ENCODE measurements at places on chromosomes 3 and 15.

GRCh38 chr3:40713795-40714194 lies 189.0 kb downstream of the ZNF621 start:
- DNase-seq, result no peak

DNA sequence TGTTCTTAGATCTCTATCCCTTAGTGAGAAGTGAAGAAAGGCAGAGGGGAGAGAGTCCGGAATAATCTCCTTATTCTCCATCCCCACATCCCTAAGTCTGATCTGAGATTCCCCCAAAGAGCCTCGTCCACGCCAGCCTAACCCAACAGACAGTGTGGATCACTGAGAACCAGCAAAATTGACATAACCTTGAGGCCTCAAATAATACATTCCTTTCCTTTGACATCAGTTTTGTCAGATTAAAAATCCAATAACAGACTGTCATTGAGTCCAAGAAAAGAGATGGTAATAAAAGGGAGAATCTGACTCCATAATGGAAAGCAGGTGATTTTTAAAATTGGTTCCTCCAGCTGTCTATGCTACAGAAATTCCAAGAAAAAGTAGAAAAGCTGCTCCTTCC lies 7.7 kb upstream of the SIAH2 start:
- no peak for DNase-seq

DNA sequence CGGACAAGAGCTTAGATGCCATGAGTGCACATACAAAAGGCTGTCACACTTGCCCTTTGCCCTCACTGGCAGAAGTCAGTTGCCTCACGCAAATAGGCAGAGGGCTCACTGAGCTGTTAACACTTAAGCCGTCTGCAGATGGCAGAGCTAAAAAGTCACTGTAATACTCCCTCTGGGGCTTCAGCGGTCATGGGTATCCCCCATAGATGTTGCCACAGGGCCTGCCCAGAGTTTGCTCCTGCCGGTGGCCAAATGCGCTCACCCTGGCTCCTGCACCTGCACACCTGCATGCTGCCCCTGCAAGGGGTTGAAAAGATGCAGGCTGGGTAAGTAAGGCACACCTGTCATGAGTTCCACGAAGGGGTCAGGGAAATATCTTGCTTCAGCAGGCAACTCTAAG lies 741.5 kb downstream of the EDEM1 start:
- DNase-seq, result no peak

DNA sequence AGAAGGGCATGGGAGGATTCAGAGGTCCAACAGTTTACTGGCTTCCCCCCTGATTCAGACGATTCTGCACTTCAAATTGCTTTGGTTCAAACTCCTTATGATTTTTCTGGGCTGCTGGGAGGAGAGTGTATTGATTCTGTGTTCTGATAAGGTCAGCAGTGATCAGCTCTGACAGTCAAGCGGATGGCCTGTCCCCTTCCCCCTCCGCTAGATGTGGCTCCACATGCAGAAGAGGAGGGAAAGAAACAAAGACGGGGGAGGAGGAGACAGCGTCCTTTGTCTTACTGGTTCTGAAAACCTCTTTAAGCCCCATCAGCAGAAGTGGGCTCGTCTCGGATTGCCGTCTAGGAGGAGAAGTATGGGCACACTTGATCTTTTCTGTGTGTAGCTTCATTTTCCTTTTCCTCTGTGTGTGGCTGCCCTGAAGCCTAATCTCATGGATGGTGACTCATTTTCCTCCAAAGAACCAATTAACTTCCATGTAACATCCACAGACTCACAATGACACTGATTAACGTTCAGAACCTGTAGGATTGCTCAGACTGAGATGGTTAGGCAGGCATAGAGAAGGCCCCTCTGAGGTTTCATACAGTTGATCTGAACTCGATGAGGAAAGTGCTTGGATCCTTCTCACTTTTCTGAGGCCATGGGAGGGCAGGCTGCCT lies 162.4 kb upstream of the PPP2R3A start:
- no peak for DNase-seq

DNA sequence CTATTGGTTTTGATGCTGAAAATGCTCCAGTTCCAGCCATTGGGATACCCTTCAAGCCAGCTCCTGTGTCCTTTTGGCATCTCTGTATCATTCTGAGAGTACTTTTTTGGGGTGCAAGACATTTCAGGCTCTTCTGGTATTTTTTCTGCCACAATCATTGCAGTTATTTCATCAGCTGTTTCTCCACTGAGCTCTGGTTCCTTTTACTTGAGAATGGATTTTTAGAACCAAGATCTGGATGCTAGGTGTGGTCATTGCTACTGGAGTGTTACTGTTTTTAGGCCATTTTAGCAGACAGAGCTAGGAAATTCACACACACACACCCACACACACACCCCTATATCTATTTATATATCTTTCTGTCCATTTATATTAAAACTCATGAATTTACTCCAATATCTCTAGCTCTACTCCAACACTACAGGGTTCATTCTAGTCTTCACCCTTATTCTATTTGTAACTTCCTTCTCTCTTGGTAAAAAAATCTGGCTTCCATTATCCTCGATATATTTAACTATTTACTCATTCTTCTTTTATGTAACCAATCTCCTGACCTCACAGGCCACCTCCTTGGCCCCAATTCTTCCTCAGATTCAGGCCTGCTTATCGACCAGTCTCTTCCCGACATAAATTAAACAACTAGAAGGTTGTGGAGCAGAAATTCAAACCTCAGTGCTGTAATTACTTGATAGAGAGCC lies 17.0 kb downstream of the SLC35G2 start:
- no peak for DNase-seq

DNA sequence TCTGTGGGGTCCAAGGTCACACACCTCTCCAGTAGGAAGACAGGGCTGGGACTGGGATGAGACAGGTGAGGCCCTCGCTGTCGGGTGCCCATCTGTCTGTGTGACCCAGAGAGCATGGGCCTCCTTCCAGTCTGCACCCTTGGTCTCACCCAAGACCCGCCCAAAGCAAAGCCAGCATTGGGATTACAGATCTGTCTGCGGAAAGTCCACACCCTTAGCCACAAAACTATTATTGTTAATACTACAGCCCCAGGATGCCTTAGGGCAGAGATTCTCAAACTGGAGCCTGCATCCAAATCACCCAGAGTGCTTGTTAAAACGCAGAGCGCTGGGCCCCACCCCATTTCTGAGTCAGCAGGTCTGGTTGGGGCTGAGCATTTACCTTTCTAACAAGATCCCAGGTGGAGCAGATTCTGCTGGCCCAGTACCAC lies 58.5 kb upstream of the ZNF148 start:
- DNase-seq, result peak; percentile 9

DNA sequence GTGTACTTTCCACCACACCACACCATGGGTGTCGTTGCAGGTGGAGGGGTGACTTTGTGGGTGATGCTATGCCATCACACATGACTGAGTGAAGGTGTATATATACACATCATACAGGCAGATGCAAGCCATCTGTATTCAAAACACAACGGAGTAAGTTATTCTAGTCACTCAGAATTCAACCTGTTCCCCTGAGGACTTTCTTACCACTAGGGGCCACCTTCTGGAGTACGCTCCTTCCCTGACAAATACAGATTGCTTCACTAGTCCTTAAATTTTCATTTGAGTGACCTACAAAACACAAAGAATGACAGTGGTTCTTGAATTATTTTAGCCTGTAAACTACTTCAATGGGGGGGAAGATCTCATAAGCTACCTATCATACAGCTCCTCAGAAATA lies 52.8 kb upstream of the NTRK3 start:
- DNase-seq, result no peak

DNA sequence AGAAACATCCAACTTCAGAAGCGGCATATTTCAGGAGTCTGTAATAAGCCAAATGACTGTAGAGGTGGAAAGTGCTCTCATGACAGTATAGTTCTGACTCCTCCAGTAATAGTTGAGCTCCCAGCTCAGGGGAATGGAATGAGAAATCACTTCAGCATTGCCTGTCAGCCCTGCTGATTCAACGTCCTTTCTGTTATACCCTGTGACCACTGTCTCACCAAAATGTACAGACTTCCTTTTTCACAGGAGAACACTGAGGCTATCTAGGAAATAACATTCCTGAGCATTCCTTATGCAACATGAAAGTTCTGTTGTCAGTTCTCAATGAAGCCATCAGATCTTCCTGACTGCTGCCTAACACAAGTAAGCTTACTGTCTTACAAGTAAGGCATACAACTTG lies 284.5 kb upstream of the MME start:
- DNase-seq, result no peak

DNA sequence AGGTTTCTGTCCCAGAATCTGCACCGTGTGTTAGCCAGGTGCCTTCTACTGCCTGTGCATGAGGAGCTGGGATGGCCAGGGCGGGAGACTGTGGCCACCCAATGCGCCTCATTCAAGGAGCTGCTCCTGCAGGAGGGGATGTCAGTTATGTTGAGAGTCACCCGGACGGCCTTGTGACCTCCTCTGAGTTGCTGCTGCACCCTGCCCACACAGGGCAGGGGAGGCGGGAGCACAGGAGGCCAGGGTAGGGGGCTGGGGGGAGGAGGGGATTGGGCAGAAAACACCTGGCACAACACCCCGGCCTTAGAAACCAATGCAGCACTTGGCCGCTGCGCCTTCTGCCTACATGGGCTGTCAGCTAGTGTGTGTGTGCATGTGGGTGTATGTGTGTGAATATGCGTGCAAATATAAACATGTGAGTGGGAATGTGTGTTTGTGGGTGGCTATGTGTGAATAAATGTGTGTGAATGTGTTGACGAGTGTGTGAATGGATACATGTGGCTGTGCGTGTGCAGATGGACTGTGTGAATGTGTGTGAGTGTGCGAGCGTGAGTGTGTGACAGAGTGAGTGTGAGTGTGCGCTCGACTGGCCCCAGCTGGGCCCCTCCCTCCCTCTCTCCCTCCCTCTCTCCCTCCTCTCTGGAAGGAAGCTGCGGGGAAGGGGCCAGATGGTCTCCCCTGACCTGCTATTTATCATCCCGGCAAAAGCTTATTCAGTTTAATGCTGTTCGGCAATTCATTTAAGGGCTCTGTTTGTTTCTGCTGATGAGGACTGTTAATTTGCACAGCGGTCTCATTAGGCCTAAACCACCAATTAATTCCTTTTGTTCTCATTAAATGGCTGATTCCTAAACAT lies 106.9 kb downstream of the TLE3 start:
- no peak for DNase-seq

- DNase-seq, result no peak
Observed at GRCh38 chr3:156818273-156818651, 7.9 kb upstream of the LEKR1 start.

- no peak for DNase-seq
Observed at GRCh38 chr15:78170848-78171773, 21.9 kb downstream of the IDH3A start.

GRCh38 chr3:168249205-168249549 lies 153.5 kb upstream of the GOLIM4 start:
- DNase-seq, result no peak

- no peak for DNase-seq
Observed at GRCh38 chr3:73827725-73828211, 203.0 kb upstream of the PDZRN3 start.

GRCh38 chr15:60179786-60180391 lies 175.8 kb downstream of the FOXB1 start:
- DNase-seq, result peak; percentile 56

DNA sequence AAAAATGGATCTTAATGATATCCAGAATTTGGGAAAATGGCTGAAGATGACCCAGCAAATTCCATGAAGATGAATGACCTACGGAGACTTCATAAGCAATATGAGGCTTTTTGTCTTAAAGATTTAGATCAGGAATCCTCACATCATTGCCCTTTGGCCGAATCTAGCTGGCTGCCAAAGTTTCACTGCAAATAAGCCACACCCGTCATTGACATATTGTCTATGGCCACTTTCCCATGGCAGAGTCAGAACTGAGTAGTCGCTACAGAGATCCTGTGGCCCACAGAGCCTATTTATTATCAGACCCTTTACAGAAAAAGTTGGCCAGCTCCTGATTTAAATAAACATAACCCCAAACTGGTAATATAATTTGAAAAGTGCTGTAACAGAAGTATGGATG lies 307.4 kb upstream of the RARB start:
- no peak for DNase-seq

DNA sequence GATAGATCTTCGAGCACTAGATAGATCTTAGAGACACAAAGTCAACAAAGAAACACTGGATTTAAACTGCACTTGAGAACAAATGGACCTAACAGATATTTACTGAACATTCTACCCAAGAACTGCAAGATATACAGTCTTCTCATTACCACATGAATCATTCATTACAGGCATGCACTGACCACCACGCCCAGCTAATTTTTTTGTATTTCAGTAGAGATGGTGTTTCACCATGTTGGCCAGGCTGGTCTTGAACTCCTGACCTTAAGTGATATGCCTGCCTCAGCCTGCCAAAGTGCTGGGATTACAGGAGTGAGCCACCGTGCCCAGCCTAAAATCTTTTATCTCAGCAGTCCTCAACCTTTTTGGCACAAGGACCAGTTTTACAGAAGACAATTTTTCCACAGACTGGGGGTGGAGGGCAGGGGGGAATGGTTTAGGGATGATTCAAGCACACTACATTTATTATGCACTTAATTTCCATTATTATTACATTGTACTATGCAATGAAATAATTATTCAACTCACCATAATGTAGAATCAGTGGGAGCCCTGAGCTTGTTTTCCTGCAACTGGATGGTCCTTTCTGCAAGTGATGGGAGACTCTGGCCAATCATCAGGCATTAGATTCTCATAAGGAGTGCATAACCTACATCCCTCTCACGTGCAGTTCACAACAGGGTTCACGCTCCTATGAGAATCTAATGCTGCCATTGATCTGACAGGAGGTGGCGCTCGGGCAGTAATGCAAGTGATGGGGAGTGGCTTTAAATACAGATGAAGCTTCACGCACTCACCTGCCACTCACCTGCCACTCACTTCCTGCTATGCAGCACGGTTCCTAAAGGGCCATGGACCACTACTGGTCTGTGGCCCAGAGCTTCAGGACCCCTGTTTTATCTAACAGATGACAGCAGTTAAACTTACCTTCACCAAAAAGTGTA lies 21.7 kb downstream of the CSNK1G1 start:
- no peak for DNase-seq

DNA sequence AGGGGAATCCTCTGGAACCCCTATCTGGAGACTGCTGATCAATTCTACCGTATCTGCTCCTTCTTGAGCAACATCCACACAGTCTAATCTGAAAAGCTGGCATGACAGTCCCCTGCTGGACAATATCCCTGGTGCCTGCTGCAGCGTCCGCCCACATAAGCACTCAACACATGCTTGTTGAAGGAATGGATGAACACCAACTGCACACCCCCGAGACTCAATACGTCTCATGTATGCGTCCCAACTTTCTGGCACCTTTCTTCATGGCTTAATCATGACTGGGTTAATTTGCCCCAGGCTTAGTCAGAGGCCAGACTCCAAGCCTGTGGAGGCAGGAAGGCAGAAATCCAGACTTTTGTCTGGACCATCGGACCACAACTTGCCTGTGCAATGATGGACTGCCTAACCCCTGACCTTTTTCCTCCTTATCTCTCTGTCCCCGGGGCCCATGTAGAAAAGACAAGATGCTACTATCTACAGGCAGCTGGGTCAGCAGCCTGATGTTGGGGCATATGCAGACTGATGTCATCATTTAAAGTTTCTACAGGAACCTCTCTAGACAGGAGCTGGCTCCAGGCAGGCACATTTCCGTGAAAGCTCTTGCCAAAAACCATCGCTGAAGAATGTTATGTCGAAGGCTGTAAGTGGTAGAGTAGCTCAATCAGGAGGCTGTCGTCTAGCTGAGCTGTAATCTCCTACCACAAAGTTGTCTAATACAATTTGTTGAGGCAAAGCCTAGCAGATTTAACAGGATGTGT lies 114.1 kb upstream of the TPM1 start:
- DNase-seq, result no peak

GRCh38 chr3:365268-365667 lies 168.7 kb downstream of the CHL1 start:
- no peak for DNase-seq

GRCh38 chr3:149686996-149687395 lies 29.2 kb upstream of the WWTR1 start:
- DNase-seq, result no peak

Data from activated CD4-positive, alpha-beta T cell treated with anti-CD3 and anti-CD28 coated beads, Interleukin-2, Interleukin-4, amounts not matched to agents 100 ng/mL and 50 ng/mL, durations not matched to agents 16 hours and 8 hours (primary cell).